ENCODE measurements at places on chromosomes 2 and 18. TPM values are rescaled to one million over a fixed set of nuclear protein-coding genes. Genes with fewer than 3 reads are reported as not detected.
A peak's percentile ranks its signal among the peaks of the same experiment; 100 is the strongest.

DNA sequence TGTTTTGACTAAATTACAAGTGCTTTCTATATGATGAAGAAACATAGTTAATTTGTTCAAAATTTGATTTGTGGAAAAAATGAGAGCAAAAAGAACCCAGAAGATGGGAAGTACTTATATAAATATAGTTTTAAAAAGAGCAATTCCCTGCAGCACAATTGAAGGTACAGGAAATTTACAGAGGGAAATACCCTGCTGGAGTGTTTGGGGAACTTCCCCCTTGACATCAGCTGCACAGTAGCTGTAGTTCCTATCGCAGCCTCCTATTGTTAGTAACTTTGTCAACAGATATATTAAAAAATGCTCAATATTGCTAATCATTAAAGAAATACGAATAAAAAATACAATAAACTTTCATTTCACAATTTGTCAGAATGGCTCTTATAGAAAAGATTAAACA lies 1118.8 kb upstream of the ZEB2 start:
- no peaks in the 10 kb centered on the region for H3K36me3 ChIP-seq
- H3K4me1 ChIP-seq = no peaks in the 10 kb centered on the region
- no peak for DNase-seq
- H3K27ac ChIP-seq = no peak overlapping the region
- no peaks in the 10 kb centered on the region for H3K27me3 ChIP-seq

- no peaks in the 10 kb centered on the region for H3K36me3 ChIP-seq
- no peak overlapping the region for H3K27ac ChIP-seq
- no peak overlapping the region for H3K4me3 ChIP-seq
- no peaks in the 10 kb centered on the region for H3K4me1 ChIP-seq
Measured at GRCh38 chr18:43780782-43781340, 503.6 kb upstream of the SYT4 start.

Gene UGT1A3
- total RNA-seq = not detected

GRCh38 chr2:27086724-27087593 lies at the start of gene KHK:
TSS of gene KHK (plus strand) at chr2:27086772. CDS start at chr2:27087260, 488 bp downstream.
- H3K27ac ChIP-seq = peak within 1 kb of the TSS; percentile 97
- H3K4me1 ChIP-seq = peaks cover 43% of the 10 kb centered on the region
- peak; percentile 61 for DNase-seq
- no peaks in the 10 kb centered on the region for H3K27me3 ChIP-seq
